Uterine smooth muscle cell (primary cell): ENCODE measurements at places on chromosomes 11 and 22. TPM values are rescaled to one million over a fixed set of nuclear protein-coding genes. Genes with fewer than 3 reads are reported as not detected.

ACTN3 gene
- under 0.01 TPM in 1 of 2 replicates, not detected in the other for total RNA-seq

CTSF gene
- total RNA-seq = 5.9 and 20.6 TPM in 2 replicates

SYT7 gene
- total RNA-seq = 31.4 and 43.6 TPM in 2 replicates

MMP13 gene
- 0.11 TPM in 1 of 2 replicates, not detected in the other for total RNA-seq

KRTAP5-1 gene
- not detected in 2 replicates for total RNA-seq

BIK gene
- not detected in 2 replicates for total RNA-seq

CRYBB2 gene
- total RNA-seq = not detected in 2 replicates

KRTAP5-11 gene
- total RNA-seq = not detected in 2 replicates

CFL1 gene
- total RNA-seq = 904 and 1,254 TPM in 2 replicates

ZNF143 gene
- total RNA-seq = 27.9 and 52.8 TPM in 2 replicates

EPS8L2 gene
- 28.1 and 39.4 TPM in 2 replicates for total RNA-seq

FZD4 gene
- 14.6 and 29.1 TPM in 2 replicates for total RNA-seq

EIF3M gene
- total RNA-seq = 729 and 899 TPM in 2 replicates

MRGPRF gene
- 33.6 and 44.1 TPM in 2 replicates for total RNA-seq

FAM227A gene
- total RNA-seq = 1.3 and 2.4 TPM in 2 replicates

GGT5 gene
- 1.2 and 1.9 TPM in 2 replicates for total RNA-seq

SLC5A12 gene
- not detected in 2 replicates for total RNA-seq

PPFIBP2 gene
- 8.1 and 16.9 TPM in 2 replicates for total RNA-seq

EHF gene
- total RNA-seq = not detected in 2 replicates

C11orf21 gene
- total RNA-seq = not detected in 2 replicates

DRICH1 gene
- total RNA-seq = 0.11 TPM in 1 of 2 replicates, not detected in the other
